ENCODE measurements at places on chromosomes 4 and X.

- no peak for DNase-seq
Measured at GRCh38 chrX:18582910-18583493, 88.9 kb downstream of the RS1 start.

- DNase-seq, result no peak
Measured at GRCh38 chrX:46328133-46328532, 217.1 kb downstream of the ZNF674 start.

GRCh38 chrX:9745417-9746115 lies 20.1 kb downstream of the GPR143 start:
- no peak for DNase-seq

DNA sequence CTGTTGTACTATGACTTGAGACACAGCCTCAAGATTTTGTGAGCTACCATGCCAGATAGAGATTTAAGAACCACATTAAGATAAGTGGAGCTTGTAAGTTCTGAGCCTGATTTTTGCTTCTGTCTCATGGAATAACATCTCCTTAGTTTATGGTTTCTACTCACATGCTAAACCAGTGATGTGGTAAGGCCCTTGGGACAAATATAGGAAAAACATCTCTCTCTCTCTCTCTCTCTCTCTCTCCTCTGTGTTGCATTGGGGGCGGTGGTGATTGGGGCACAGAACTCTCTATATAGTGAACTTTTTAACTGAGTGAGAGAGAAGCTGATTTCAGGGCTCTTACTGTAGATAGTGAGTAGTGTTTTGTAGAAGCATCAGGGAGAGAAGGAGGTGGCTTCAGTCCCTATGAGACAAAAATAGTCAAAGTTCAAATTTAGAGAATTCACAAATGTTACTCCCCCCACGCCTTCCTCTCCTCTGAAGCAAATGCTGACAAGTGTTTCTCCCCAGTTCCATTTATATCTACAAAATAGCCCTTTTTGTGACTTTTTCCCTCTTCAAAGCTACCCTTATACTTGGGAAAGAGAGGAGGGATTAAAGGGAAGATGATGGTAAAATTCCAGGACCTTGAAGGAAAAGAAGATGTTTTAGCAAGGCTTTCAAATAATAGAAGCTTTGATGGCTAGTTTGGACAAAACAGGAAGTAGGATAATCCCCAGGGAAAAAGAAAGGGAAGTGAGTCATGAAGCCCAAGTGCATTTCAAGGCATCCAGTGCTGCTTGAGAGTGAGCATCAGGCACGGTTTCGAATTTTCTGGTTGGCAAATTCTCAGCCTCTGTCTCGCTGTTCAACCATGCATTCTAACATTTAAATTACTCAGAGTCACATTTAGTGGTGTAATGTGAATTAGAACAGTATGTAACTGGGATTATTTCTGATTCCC lies 134.3 kb upstream of the AP1S2 start:
- DNase-seq, result no peak

- no peak for DNase-seq
Measured at GRCh38 chrX:106220177-106220576, 52.1 kb downstream of the PWWP3B start.

GRCh38 chr4:1604706-1605205 lies 79.4 kb downstream of the FAM53A start:
- no peak for DNase-seq

Measured in spinal cord (tissue), 10 donors.